Endothelial cell of umbilical vein (primary cell): ENCODE measurements at places on chromosomes 16 and 17. TPM values are rescaled to one million over a fixed set of nuclear protein-coding genes. Genes with fewer than 3 reads are reported as not detected.
A peak's percentile ranks its signal among the peaks of the same experiment; 100 is the strongest.

DNA sequence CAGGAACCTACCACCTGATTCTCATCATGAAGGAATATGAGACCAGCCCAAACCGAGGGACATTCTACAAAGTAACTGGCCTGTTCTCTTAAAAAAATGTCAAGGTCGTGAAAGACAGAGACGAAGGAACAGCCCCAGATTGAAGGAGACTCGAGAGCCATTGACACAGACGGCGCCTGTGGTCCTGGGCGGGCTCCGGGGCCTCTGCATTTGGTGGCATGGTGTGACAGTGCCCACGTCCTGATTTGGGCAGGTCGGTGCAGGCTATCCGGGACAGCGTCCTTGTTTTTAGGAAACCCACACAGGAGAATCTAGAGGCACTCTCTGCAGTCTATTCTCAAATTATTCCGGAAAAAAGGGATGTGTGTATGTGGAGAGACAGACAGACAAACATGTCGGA lies 64.1 kb downstream of the ADCY9 start:
- DNase-seq: no peak

DNA sequence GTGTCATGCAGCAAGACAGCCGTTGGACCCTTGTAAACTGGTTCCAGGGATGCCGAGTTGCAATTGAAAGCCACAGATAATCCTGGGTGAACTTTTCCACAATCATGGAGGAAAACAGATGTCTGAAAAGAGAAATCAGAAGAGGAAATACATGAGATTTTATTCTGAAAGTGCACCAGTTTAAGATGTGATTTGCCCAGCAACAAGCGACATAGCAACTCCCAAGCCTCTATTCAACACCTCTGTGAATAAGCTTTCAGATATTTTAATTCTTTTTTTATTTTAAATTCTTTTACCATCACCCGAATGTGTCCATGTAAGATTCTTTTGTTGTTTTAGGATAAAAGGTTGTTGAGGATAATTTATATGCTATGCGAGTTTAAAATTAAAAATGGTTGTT lies 46.0 kb downstream of the PKD1L3 start:
- DNase-seq: no peak

- DNase-seq: no peak
Measured at GRCh38 chr17:13154398-13154797, 136.6 kb upstream of the ELAC2 start.

- no peak for DNase-seq
Measured at GRCh38 chr17:41799366-41799765, 12.4 kb downstream of the P3H4 start.

DNA sequence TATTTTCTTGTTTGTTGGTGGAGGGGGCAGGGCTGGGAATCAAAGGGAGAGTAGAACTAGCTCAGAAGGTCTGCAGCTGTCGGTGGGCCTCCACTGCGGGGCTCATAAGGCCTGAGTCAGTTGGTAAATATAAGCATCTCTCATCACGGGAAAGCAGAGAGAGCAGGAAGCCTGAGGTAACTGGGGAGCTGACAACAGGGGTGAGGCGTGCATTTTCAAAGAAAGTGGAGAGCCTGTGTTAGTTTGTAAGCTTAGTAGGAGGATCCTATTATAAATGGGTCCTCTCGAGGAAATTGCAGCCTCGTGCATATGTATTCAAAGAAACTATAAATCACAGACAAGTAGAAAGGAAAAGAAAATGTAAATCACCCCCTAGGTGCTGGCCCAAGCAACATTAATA lies 221.0 kb upstream of the CDH13 start:
- DNase-seq: no peak

- DNase-seq: no peak
Measured at GRCh38 chr16:17915791-17916190, 420.7 kb downstream of the NPIPA8 start.

- no peak for DNase-seq
Measured at GRCh38 chr17:77476006-77476405, 335.2 kb downstream of the SEC14L1 start.

DNA sequence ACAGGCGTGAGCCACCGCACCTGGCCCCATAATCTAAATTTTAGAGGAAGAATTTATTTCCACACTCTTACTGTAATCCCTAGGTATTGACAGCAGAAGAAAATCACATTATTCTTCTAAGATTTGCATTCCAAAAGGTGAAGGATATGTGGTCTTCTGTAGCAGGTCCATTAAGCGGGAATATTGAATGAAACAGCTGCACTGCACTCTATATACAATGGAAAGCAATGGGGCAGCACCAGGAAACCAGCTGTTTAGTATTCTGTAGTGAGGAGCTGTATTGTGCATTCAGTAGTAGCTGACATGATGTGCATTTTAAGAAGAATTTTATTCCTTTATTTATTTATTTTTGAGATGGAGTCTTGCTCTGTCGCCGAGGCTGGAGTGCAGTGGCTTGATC lies 49.6 kb downstream of the PSMD12 start:
- DNase-seq: no peak

DNA sequence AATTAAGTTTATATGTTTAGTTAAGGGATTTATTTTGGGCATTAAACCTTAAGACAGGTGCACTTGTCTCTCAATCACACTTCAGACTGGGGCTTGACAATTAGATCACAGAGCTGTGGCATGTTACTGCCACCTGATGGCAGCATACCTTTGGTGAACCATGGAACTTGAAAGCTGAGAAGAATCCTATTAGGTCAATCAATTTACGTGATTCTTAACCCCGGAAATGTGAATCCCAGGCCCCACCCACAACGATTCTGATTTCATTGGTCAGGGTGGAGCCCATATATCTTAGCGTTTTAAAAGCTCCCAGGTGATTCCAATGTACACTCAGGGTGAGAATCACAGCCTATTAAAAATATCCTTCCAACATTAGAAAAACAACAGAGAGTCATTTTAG lies 91.0 kb downstream of the GSG1L start:
- DNase-seq: peak; percentile 49

GRCh38 chr17:8708025-8708461 lies 36.6 kb downstream of the CCDC42 start:
- no peak for DNase-seq

DNA sequence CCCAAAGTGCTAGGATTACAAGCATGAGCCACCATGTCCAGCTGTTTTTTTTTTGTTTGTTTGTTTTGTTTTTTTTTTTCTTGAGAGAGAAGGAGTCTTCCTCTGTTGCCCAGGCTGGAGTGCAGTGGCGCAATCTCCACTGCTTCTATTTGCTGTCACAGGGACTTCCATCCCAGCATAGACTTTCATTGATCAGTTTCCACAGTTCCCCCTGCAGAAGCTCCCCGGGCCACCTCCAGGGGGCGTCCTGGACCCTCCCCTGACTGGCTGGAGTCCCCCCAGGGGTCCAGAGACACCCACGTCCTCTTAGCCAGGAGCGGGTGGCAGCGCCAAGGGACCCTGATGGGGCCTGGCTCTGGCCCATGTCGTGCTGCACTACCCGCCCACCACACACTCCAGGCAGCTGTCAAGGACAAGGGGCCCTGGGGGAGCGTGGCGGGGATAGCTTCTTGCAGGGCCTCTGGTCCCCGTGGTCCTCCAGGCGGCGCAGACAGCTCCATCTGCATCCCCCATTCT lies 3.1 kb upstream of the NPW start:
- DNase-seq: no peak

DNA sequence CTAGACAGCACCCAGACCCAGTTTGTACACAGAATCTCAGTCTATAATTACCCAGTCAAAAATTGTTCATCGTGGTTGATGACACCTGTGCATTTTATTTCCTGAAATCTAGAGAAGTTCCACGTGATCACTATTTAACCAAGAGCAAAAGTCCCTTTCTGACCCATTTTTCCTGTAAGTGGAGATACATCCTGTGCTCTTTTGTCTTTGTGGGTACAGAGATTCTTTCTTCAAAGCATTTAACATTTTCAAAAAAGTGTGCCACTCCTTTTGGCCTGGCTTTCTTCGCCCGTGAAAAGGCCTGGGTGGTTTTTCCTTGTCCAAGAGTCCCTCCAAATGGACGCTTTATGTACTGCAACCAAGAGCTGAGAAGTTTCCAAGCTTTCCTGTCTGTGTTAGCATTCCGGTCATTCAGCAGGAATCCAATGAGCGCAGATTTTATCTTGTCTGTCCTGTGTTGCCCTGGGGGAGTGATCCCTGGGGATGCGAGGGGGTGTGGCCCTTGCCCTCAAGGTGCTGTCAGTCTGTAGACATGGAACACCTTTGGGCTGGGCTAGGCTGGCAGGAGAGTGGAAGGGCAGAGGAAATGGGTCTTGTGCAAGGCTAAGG lies 161.1 kb upstream of the CACNG5 start:
- DNase-seq: peak; percentile 68

DNA sequence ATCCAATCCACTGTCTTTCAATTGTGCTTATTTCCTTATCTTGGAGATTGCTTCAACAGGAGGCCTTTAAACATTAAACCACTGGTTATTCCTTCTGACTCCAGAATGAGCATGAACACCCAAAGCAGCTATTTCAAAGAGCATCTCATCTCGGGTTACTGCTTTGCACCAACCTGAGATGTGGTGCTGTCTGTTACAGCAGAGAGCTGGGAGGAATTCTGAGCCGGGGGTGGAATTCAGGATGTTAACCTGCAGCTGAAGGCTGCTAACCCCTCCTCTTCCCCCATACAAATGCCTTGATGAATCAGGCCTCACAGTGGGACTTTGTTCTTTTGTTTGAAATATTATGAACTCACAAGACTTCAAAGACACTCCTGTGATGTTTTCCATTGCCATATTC lies 113.1 kb downstream of the SHISA9 start:
- DNase-seq: no peak

DNA sequence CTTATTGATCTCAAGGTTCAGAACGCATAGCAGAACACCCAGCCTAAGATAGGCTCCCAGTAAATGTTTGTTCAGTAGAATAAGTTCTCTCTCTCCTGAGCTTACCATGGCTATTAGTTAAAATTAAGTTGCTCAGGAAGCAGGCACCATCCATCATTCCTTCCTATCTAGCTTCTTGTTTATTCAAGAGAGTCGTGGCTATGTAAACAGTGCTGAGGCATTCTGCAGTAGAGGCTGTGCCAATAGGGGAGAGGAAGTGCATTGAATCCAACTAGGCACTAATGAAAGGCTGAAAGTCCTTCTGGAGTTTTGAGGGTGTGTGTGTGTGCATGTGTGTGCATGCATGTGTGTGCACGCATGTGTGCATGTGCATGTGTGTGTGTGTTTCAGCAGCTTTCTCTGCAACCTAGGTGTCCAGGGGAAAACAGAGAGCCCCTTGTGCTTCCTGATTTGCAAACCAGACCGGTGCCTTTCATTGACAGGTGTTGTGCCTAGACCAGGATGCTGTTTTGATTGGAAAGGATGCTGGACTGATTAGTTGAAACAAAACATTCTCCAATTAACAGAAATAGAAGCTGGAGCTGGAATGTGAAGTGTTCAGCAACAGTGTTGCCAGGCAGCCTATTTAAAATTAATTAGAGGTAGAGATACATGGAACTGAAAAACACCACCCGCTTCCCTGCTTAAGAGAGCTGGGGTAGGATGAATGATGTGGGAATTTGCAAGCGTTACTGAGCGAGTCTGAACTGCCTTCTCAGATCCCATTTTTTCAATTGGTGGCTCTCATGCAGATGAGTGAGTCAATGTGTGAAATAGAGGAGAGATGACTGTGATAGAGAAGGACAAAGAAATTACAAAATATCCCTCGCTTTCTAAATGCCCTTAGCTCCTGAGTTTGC lies 103.3 kb upstream of the CLEC3A start:
- peak; percentile 67 for DNase-seq

GRCh38 chr17:30368912-30369720 lies 9.6 kb upstream of the CPD start:
- no peak for DNase-seq

DNA sequence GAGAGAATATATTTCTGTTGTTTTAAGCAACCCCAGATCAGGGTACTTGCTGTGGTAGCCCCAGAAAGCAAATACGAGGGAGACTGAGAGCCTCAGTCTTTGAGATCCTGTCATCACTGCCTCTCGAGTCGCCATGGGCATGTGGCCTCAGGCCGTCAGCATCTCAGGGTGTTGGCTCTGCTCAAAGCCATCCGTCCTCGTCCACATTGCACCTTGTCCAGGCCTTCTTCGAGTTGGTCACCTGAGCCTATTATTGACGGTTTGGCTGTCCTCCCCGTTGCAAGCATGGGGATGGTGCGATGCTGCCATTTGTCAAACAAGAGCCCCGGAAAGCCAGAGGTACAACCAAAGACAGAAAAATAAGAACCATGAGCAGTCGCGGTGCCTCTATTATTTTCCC lies 136.9 kb downstream of the IRF8 start:
- DNase-seq: no peak

GRCh38 chr16:80417706-80418271 lies 123.0 kb upstream of the DYNLRB2 start:
- DNase-seq: no peak

- no peak for DNase-seq
Measured at GRCh38 chr16:74449470-74449869, 28.2 kb upstream of the CLEC18B start.

- no peak for DNase-seq
Measured at GRCh38 chr16:52578007-52578828, 31.3 kb upstream of the TOX3 start.

- no peak for DNase-seq
Measured at GRCh38 chr16:64240586-64240985, 881.3 kb downstream of the CDH11 start.

The MEOX1 gene
- polyA plus RNA-seq: 0.05 and 0.06 TPM in 2 replicates

The CHAD gene
- polyA plus RNA-seq: not detected in 2 replicates

The ABI3 gene
- polyA plus RNA-seq: 35.0 and 35.5 TPM in 2 replicates

The PRAC2 gene
- polyA plus RNA-seq: not detected in 2 replicates

The PPP1R27 gene
- not detected in 2 replicates for polyA plus RNA-seq

The NLRC3 gene
- polyA plus RNA-seq: 0.84 and 0.96 TPM in 2 replicates

The DNAJA3 gene
- polyA plus RNA-seq: 29.0 and 33.4 TPM in 2 replicates

The NECAB2 gene
- polyA plus RNA-seq: 0.21 and 0.26 TPM in 2 replicates

The TAOK1 gene
- polyA plus RNA-seq: 8.4 and 11.0 TPM in 2 replicates

The CACNA1H gene
- polyA plus RNA-seq: 0.03 and 0.05 TPM in 2 replicates

The TAC4 gene
- polyA plus RNA-seq: 0.19 and 0.27 TPM in 2 replicates

The TPSD1 gene
- not detected in 2 replicates for polyA plus RNA-seq
